ENCODE measurements at places on chromosomes 3 and 15. TPM values are rescaled to one million over a fixed set of nuclear protein-coding genes. Genes with fewer than 3 reads are reported as not detected.

Gene SENP8
- total RNA-seq, result 1.5 TPM

Gene WDR49
- not detected for total RNA-seq

Gene CNTN4
- not detected for total RNA-seq

Gene KLHL25
- 8.5 TPM for total RNA-seq

Gene UBAP1L
- total RNA-seq, result 6.3 TPM

Gene HMG20A
- 49.8 TPM for total RNA-seq

Gene RTP1
- not detected for total RNA-seq

Gene CCDC191
- 0.68 TPM for total RNA-seq

Gene NDUFAF3
- total RNA-seq, result 120 TPM

Gene GPR27
- 0.62 TPM for total RNA-seq

Gene NEK10
- total RNA-seq, result 0.84 TPM

Gene TMEM207
- not detected for total RNA-seq

Gene STAB1
- 0.07 TPM for total RNA-seq

Gene CFAP161
- not detected for total RNA-seq

Gene PPARG
- 40.1 TPM for total RNA-seq

Gene CPB1
- total RNA-seq, result not detected
